AG09309 (cell line): ENCODE measurements at places on chromosomes 2 and 18.

DNA sequence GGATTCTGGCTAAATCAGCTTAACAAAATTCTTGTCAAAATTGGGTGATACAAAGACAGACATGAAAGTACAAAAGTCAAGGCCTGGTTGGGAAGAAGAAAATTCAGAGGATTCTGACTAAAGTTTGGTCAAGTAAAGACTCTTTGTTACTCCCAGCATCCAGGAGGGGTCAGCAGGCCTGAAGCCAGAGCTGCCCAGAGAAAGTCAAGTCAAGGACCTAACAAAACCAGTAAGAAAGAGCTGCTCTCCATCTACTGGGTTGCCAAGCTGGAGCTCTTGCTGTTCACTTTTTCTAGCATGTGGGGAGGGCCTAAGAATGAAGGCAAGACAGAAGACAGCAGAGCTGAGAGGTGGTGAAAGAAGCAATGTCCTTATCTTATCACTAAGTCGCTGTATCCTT lies 143.3 kb downstream of the C1D start:
- DNase-seq = no peak

- no peak for DNase-seq
These were observed 7.1 kb upstream of the CELF4 start for GRCh38 chr18:37572736-37573135.

DNA sequence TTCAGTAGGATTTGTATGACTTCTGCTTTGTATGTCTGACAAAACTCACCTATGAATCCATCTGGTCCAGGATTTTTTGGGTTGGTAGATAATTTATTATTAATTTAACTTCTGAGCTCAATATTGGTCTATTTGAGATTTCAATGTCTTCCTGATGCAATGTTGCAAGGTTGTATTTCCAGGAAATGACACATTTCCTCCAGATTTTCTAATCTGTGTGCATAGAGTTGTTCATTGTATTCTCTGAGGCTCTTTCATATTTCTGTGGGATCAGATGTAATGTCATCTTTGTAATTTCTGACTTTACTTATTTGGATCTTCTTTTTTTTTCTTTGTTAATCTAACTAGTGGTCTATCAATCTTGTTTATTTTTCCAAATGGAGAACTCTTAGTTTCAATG lies 584.7 kb upstream of the SETBP1 start:
- DNase-seq = no peak

GRCh38 chr18:10751653-10752052 lies 225.8 kb downstream of the NAPG start:
- no peak for DNase-seq

GRCh38 chr2:8525582-8526402 lies 156.1 kb upstream of the ID2 start:
- no peak for DNase-seq

DNA sequence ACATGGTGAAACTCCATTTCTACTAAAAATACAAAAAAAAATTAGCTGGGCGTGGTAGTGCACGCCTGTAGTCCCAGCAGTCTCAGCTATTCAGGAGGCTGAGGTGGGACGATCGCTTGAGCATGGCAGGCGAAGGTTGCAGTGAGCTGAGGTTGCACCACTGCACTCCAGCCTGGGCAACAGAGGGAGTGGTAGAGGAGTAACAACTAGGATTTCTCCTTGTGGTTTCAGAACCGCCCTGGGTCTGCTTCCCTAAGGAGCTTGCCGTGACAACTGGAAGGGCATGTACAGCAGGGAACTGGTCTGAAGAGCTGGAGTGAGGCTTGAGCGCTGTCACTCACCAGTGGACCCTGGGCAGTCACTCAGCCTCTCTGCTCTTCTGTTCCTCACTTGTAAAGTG lies 29.1 kb downstream of the REEP1 start:
- no peak for DNase-seq

DNA sequence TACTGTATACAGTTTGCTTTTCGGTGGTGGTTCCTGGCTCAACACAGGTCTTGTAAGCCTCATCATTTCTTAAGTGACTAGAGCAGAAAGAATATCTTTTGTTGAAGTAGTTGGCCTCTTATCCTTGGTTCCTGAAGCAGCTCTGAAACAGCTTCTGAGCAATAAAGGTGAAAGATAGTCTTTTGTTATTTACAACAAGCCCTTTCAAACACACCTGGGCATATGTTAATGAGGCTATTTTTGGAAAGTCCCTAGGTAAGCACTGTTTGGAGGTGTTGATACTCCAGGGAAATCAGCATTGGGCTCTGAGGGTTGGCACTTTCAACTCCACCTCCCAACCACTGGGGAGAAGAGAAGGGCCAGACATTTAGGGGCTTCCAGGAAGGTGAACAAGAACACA lies 211.0 kb downstream of the MCFD2 start:
- DNase-seq = no peak

- no peak for DNase-seq
These were observed 28.9 kb downstream of the RTTN start for GRCh38 chr18:70176537-70176936.

- no peak for DNase-seq
These were observed 1795.7 kb upstream of the PIK3C3 start for GRCh38 chr18:40159141-40160017.

- no peak for DNase-seq
These were observed 193.2 kb downstream of the CCDC85A start for GRCh38 chr2:56376699-56377665.

GRCh38 chr2:62540408-62541168 lies 34.6 kb upstream of the TMEM17 start:
- no peak for DNase-seq

- DNase-seq = no peak
These were observed 675.0 kb downstream of the IRS1 start for GRCh38 chr2:226124548-226125011.

DNA sequence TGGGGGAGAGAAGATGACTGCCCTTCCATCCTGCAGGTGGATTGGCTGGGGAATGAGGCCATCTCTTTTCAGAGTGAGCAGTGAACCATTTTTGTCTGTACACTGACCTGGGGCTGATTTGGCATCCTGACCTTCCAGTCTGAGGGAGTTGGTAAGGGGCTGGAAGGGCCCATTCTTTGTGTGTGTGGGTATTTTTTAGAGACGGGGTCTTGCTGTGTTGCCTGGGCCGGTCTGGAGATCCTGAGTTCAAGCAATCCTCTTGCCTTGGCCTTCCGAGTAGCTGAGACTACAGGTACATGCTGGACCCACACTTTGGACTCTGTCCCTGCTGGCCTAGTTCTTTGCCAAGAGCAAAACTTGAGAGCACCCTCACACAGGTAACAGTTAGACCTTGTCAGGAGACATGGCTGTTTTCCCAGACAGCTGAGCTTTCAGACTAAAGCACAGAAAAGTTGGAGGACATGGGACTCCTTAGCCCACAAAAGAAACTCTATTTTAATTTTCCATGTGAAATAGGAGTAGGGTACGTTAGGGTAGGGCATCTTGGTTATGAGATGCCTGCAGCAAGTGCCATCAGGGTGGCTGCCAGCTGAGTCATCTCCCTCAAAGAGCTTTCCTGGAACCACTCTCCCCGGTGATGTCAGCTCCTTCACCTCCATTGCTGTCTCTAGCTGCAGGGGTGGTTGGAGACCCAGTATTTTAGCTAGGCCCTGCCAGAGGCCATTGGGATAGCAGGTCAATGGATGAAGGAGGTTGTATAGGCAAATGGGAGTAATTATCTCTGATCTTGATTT lies 60.7 kb downstream of the DGKD start:
- DNase-seq = no peak

- DNase-seq = no peak
These were observed 203.5 kb upstream of the DCC start for GRCh38 chr18:52136532-52136931.

GRCh38 chr2:11055679-11056215 lies 99.5 kb upstream of the SLC66A3 start:
- no peak for DNase-seq

DNA sequence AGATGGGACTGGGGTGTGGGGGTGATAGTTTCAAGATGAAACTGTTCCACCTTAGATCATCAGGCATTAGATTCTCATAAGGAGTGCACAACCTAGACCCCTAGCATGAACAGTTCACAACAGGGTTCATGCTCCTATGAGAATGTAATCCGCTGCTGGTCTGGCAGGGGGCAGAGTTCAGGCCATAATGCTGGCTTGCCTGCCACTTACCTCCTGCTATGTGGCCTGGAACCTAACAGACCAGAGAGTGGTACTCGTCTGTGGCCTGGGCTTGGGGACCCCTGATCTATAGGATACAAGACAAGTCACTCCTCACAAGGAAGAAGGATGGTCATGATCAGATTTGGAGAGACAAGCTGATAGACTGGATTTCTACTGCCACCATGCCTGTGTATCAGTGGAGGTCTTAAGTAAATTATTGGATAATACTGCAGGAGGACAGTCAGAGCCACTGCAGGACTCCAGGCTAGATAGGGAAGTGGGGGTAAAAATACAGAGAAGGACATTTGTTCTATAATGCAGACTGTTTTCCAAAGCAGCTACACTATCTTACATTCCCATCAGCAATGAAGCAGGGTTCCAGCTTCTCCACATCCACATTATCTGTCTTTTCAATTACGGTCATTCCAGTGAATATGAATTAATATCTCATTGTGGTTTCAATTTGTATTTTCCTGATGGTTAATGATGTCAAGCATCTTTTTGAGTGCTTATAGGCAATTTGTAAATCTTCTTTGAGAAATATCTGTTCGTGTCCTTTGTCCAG lies 28.8 kb upstream of the APOB start:
- no peak for DNase-seq

GRCh38 chr2:134133622-134134312 lies 120.1 kb upstream of the MGAT5 start:
- no peak for DNase-seq

- DNase-seq = peak; percentile 82
These were observed 82.1 kb downstream of the HS6ST1 start for GRCh38 chr2:128236491-128237035.

DNA sequence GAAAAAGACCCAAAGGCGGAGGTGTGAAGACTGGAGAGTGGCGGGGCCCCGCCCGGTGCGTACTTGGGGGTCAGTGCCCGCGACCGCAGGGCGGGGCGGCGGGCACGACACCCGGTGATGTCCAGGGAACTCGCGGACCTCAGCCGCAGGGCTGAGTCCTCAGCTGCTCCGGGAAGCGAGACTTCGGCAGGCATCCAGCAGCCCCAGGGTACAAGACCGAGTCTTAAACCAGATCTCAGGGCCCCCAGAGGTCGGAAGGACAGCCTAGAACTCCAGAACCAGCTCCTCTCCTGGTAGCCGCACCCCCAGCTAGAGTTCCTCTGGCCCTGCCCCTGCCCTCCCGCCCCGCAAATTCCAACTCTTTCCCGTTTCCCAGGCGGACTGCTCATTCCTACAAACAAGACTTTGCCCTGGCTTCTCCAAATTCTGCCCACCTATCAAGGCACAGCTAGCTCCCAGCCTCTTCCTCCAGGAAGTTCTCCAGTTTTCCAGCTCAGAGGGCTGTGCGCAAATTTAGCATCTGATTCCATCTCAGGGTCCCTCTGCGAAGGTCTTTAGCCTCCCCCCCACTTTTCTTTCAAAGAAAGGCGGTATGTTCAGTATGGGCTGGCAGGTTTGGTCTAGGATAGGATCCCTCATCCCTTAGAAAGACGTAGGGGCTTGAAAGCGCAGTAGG lies 26.0 kb upstream of the NOTO start:
- no peak for DNase-seq

DNA sequence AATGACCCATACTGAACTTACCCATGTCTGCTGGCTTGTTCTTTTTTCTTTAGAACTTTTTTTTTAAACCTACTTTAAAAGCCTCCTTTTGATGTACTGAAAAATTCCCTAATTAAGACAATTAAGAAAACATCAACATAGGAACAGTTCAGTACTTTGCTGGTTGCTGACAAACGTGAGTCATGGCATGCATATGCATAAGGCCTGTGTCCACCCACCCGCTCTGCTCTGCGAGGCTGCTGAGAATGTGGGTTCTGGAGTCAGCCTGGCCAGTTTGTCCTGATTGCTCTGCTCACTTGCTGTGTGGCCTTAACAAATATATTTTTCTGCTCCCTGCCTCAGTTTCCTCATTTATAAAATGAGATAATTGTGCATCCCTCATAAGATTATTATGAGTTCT lies 27.3 kb downstream of the LAMA3 start:
- DNase-seq = no peak

DNA sequence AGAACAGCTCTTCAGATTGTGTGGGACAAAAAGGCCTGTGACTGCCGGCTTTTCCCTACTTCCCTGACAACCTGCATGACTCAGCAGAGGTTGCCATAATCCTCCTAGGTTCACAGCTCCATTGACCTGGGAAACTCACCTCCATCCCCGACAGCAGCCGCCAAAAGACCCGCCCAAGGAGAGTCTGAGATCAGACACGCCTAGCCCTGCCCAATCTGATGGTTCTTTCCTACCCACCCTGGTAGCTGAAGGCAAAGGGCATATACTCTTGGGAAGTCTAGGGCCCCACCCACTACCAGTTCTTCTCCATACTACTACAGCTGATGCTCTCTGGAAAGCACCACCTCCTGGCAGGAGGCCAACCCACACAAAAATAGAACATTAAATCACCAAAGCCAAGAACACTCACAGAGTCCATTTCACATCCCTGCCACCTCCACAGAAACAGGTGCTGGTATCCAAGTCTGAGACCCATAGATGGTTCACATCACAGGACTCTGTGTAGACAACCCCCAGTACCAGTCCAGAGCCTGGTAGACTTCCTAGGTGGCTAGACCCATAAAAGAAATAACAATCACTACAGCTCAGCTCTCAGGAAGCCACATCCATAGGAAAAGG lies 140.6 kb downstream of the NETO1 start:
- no peak for DNase-seq

DNA sequence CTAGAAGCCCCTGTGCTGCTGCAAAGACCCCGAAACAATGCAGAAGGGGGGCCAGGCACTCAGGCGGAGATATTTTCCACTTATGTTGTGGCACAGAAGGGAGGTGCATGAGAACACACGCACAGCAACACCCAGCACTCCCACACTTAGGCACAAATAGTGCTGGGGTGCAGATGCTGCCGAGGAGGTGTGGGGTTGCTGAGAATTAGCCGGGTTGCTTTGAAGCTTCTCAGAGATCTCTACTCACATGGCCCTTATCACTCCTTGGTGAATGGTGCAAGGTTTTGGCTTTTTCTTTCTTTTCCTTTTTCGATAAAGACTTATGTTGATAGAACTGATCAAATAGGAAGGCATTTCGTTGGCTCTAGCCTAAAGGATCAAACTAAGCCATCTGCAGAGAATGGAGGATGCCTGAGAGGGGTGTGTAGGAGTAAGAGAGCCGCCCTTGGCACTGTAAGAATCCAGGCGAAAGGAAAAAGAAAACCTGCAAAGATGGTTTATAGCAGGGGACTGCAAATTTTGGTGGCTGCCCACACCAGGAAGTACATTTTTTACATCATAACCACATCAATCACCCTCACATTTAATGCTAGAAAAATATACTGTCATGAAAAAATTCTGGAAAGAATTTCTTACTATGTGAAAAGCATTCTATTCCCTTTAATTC lies 27.9 kb upstream of the FHL2 start:
- DNase-seq = no peak

- peak; percentile 32 for DNase-seq
These were observed 31.5 kb downstream of the TRABD2A start for GRCh38 chr2:84849271-84849952.
